ENCODE measurements at places on chromosomes 6 and 20.

- peak; percentile 60 for DNase-seq
These were observed 648.7 kb upstream of the FLRT3 start for GRCh38 chr20:14986026-14986655.

DNA sequence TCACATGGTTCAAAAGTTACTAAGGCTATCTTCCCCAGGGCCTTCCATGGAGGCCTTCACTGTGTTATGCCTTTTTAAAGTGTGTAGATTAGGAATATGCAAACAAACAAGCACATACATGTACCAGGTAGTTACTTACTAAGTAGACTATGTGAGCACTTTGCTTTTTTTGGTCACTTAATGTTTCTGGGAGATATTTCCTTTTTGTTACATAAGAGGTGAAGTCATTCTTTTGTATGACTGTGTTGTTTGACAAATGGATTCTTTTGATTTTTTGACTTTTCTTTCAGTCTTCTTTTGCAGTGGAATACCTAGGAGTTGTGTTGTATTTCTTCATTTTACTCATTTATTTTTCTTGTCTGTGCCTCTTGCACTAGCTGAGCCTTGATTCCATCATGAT is 39.6 kb upstream of the BCAS1 start:
- no peak for DNase-seq

GRCh38 chr20:22866812-22867341 is 168.2 kb upstream of the SSTR4 start:
- no peak for DNase-seq

DNA sequence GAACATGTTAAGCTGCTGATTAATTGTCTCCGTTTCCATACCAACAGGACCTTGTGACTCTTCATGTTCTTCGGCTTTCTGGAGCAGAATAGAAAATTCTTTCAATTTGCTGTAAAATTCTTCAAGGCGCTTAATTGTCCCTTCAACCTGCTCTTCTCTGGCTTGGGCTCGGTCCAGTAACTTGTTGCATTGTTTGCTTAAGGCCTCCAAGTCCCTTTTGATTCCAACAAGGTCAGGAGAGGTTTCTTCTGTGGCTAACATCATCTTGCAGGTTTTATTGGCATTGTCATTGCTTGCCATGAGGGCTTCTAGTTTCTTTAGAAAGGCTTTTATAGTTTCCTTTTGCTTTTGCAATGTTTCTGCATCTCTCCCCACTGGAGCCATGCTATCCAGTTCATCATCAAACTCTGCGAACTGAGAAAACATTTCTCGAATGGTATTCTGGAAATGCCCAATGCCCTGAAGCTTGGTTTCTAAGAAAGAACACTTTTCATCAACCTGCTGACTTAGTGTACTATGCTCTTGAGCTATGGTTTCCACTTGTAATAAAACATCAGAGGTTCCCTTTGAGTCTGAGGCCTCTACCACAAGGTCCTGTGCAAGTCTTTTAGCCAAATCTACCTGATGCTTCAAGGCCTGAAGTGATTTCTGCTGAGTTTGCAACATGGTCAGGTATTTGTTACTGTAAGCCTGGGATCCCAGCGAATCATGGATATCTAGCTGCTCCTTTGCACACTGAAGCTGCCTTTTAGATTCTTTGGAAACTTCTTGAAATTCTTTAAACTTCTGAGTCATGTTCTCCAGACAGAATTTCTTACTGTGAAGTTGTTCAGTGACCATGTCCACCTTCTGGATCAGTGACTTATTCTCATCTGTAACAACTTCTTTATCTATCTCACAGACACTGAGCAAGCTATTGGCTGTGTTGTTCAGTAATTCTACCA is 90.2 kb downstream of the DST start:
- DNase-seq, result peak; percentile 64

DNA sequence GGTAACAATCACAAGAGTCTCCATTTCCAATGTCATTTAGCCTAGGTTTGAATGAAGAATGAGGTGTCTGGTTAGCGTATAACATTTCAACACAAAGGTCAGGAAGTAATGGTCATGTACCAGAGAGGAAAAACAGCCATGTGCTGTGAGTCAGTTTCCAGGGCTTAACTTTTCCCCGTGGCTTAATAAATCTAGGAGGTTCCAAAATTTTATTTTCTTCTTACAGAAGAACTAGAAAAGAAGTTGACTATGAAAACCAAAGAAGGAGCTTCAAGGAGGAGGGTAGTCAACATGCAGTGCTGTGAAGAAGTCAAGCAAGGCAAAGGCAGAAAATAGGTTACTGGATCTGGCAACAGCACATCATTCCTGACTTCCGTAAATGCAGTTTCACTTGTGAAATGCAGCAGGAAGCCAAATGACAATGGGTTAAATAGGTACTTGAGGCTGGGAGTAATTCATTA is 8.4 kb upstream of the GABRR2 start:
- DNase-seq, result no peak

- no peak for DNase-seq
These were observed 979.8 kb upstream of the GJE1 start for GRCh38 chr6:141152951-141153350.

DNA sequence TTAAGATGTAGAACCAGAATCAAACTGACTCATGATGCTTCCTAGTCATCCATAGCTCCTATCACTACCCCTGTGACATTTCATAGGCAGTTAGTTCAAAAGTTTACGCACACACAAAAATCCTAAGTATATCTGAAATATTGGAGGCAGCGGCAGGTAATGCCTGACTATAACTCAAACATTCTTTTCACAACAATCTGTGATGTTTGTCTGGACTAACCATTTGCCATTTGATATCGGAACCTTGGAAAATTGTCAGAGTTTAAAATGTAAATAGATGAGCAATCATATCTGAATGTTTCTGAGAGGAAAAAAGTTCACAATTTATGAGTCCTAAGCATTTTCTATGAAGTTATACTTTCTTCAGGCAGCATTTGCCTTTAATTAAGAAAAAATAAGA is 1078.2 kb downstream of the EPHA7 start:
- no peak for DNase-seq

- no peak for DNase-seq
These were observed 92.9 kb downstream of the PLEKHG1 start for GRCh38 chr6:150692604-150693003.

DNA sequence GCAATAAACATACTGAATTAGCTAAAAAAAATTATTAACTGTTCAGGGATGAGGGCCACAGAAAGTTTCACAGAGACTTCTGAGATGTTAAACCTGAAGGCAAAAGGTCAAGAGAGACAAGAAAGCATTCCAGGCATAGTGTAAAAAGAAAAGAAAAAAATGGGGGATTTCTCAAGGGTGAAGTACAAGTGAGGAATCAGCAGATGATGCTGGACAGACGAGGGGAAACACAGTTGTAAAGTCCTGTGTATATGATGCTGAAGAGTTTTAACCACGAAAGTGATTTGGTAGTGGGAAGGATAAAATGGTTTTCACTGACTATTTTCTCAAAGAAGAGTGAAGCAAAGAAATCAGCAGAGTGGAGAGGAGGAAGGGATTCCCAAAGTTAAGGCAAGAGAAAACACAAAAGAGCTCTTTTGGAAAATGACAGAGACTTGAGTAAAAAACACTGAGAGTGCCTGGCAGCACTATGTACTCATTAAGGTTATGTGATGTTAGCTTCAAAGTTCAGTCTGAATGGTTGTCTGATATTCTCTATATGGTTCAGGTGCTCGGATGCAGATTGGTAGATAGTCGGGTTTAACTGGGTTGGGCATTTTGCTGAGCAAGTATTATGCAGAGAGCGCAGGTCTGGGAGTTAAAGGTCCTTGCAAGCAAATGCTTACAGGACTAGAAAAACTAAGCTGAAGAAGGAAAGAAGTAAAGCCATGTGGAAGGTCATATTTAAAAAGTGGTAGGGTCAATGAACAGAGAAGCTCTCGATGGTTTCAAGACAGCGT is 16.4 kb downstream of the RAB23 start:
- no peak for DNase-seq
